Natural killer cell (primary cell): ENCODE measurements at places on chromosomes 2 and 18. TPM values are rescaled to one million over a fixed set of nuclear protein-coding genes. Genes with fewer than 3 reads are reported as not detected.

The MOGAT1 gene
- total RNA-seq: not detected

The SNORC gene
- total RNA-seq: 0.47 TPM

The REG1B gene
- total RNA-seq: not detected

The AGXT gene
- not detected for total RNA-seq

The TAF4B gene
- 1.5 TPM for total RNA-seq

- H3K36me3 ChIP-seq: no peaks in the 10 kb centered on the region
- DNase-seq: no peak
- peaks cover 10% of the 10 kb centered on the region for H3K4me1 ChIP-seq
- no peaks in the 10 kb centered on the region for H3K27me3 ChIP-seq
- H3K4me3 ChIP-seq: no peak overlapping the region
These were observed 363.1 kb downstream of the LPIN1 start for GRCh38 chr2:12109363-12110017.

- no peak for DNase-seq
- no peak overlapping the region for H3K4me3 ChIP-seq
- no peak overlapping the region for H3K27ac ChIP-seq
- no peaks in the 10 kb centered on the region for H3K4me1 ChIP-seq
- H3K27me3 ChIP-seq: no peaks in the 10 kb centered on the region
These were observed 453.3 kb upstream of the SALL3 start for GRCh38 chr18:78526275-78526674.

DNA sequence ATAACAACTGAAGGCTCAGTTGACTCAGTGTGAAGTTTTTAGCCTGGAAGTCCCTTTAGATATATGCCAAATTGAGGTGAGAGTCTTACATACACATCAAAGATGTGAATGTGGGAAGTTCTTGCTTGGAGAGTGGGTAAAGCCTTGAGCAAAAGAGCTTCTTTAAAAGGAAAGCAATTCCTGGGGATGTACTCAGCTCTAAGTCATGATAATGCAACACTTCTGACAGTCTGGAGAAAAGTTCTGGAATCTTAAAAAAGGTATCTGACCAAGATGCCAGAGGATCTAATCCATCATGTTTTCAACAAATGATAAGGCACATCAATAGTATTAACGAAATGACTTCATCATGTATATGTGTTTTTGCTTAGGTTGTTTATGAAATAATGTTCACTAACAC, 351.2 kb downstream of the CDH19 start:
- DNase-seq: no peak
- H3K4me1 ChIP-seq: no peaks in the 10 kb centered on the region
- no peak overlapping the region for H3K4me3 ChIP-seq
- no peaks in the 10 kb centered on the region for H3K27me3 ChIP-seq
- no peak overlapping the region for H3K27ac ChIP-seq

DNA sequence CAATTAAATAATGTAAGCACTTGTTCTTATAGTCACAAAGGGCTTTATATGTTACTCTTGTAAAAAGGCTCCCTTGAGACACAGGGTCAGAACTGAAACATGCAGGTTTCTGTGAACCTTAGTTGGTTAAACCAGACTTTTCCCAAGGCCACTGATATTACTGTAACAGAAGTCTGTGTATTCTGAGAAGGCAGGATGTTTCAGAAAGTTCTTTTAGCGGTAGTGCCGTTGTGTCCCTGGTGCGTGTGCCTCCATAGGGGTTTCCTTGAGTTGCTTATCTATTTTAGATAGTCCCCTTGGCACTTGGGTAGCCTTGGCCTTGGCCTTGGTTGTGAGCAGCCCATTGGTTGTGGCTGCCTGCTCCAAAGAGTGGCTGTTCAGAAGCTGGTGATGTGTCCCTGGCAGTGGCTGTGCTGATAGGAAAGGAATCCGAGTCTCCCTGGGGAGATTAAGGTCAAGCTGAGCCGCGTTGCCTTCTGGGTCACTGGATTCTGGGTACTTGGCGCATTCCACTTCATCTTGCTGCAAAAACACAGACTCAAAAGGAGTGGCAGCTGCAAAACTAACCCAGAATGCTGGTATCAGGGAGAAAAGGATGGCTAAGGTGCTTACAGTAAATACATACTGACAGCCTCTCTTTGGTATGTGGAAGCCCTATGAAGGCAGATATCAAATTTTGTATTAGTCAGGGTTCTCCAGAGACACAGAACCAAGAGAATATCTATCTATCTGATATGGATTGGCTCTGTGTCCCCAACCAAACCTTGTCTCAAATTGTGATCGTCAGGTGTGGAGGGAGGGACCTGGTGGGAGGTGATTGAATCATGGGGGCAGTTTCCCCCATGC, 69.7 kb downstream of the FHOD3 start:
- no peaks in the 10 kb centered on the region for H3K36me3 ChIP-seq
- H3K27me3 ChIP-seq: no peaks in the 10 kb centered on the region
- no peak overlapping the region for H3K4me3 ChIP-seq
- H3K27ac ChIP-seq: no peak overlapping the region

GRCh38 chr2:238528953-238529781, 102.4 kb downstream of the ASB1 start:
- H3K4me1 ChIP-seq: no peaks in the 10 kb centered on the region
- H3K4me3 ChIP-seq: no peak overlapping the region
- H3K27me3 ChIP-seq: no peaks in the 10 kb centered on the region
- no peaks in the 10 kb centered on the region for H3K36me3 ChIP-seq

DNA sequence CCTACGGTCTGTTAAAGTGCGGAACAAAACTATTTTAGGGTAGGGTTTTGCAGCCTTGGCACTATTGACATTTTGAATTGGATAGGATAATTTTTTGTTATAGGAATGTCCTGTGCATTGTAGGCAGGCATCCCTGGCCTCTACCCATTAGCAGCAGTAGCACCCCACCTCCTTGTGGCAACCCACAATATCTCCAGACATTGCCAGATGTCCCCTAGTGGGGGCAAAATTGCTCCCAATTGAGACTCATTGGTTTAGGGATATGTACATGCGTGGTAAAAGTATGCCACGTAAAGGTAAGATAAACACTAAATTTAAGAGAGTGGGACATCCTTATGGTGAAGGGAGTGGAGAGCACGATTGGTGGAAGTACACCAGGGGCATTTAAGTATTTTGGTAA, 4.6 kb downstream of the MIB1 start:
- peaks cover 10% of the 10 kb centered on the region for H3K4me1 ChIP-seq
- no peaks in the 10 kb centered on the region for H3K27me3 ChIP-seq
- DNase-seq: peak; percentile 46
- H3K4me3 ChIP-seq: no peak overlapping the region
- H3K36me3 ChIP-seq: no peaks in the 10 kb centered on the region

DNA sequence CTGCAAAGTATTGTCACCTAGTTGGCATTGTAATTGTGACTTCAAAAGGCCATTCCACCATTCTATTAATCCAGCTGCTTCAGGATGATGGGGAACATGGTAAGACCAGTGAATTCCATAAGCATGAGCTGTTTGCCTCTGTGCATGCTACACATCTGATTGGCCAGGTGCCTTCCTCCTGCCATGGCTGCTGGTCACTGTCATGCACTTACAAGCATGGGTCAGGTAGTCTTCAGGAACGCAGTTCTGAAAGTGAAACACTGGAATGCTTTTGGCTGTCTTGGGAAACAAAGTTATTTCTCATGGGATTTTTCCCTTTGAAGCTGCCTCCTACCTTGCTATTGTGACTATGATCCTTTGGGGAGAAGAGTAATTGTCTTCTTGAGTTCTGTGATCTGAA, 267.6 kb downstream of the GBX2 start:
- DNase-seq: no peak
- H3K36me3 ChIP-seq: no peaks in the 10 kb centered on the region
- no peaks in the 10 kb centered on the region for H3K4me1 ChIP-seq
- no peak overlapping the region for H3K4me3 ChIP-seq

DNA sequence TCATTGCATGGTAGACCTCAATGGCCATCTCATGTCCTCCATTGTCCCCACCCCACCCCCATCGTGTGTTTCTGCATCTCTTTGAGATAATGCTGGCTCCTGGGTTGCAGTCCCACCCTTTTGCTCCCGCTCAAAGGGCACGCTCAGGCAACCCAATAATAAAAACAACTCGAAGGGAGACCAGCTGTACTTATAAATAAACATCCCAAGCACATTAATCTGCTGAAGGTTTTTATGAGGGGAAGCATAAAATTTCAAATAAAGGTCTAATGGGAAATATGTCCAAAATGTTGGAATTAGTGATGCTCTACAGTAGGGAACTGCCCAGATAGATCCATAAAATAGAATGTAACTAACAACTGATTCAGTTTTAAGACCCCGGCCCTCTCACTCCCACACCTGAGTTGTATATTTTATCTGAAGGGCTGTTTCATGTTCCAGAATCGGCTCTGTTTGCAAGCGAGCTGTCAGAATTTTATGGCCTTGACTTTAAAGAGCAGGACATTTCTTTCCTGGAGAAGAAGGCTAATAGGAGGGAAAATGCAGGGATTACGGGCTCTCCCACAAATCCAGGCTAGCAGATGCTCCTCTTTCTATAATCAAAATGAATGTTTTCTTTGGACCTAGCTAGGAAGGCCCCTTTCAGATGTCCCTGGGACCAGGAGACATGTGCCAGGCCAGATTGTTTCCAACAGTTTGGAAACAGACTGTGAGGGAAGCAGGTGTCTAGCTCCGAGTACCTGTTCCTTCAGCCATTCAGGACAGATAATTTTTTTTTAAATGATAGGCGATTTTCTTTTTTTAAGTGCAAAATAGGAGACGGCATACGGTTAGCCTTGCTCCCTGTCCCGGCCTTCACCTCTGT, 103.7 kb downstream of the APOB start:
- no peaks in the 10 kb centered on the region for H3K27me3 ChIP-seq
- no peak for DNase-seq
- no peak overlapping the region for H3K27ac ChIP-seq

DNA sequence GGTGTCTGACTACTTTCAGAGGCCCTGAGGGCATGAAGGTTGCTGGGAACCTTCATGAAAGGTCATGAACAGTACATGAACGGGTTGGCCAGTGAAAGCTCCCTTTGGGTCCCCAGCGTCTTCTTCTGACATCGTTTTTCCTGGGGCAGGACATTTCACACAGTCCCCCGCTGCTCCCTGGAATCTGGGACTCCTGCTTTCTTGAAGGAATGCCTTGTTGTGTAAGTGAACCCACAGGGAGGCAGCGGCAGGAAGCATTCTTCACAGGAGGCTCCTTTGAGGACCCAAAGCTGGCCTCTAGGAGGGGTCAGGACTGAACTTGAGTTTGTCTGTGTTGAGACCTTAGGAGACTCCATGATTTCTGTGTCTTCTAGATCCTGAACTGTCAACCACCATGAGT, 144.3 kb downstream of the KCNE4 start:
- no peaks in the 10 kb centered on the region for H3K27me3 ChIP-seq
- H3K4me1 ChIP-seq: no peaks in the 10 kb centered on the region
- DNase-seq: no peak
- H3K36me3 ChIP-seq: no peaks in the 10 kb centered on the region
- no peak overlapping the region for H3K27ac ChIP-seq

GRCh38 chr2:38907743-38908562, 18.3 kb downstream of the ARHGEF33 start:
- no peak overlapping the region for H3K27ac ChIP-seq
- no peaks in the 10 kb centered on the region for H3K27me3 ChIP-seq
- H3K4me3 ChIP-seq: no peak overlapping the region
- H3K4me1 ChIP-seq: no peaks in the 10 kb centered on the region
- H3K36me3 ChIP-seq: no peaks in the 10 kb centered on the region
- DNase-seq: no peak

The UGT1A6 gene
- not detected for total RNA-seq

The IL36RN gene
- not detected for total RNA-seq

- no peak for DNase-seq
- H3K27me3 ChIP-seq: peaks cover 80% of the 10 kb centered on the region
- H3K27ac ChIP-seq: no peak overlapping the region
These were observed 847 bp downstream of the HOXD8 start for GRCh38 chr2:176130147-176130956.

DNA sequence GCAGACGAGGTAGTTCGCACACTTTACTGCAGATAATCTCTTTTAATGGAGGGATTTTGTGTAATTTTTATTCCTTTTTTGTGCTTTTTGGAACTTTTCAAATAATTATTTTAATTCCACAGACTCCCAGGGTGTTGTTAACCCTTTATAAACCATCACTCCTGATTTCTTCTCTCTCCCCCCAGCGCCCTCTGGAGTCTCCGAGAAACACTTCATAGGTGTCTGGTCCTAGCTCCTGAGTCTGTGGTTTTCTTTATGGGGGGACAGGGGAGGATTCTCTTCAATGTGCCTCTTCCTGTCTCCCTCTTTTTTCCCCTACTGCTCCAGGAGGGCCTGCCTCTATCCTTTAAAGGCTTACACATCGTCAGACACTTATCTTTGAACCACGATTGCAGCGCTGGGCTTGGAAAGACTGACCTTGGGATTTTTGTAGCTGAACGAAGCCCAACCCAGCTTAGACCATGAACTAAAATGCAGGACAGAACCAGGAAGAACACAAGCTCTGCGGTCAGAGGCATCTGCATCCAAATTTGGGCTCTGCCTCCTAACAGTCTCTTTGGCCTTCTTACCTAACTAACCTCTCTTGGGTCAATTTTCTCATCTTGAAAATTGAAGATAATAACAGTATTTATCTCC, 7.1 kb upstream of the PKDCC start:
- H3K4me1 ChIP-seq: no peaks in the 10 kb centered on the region
- H3K27ac ChIP-seq: no peak overlapping the region
- H3K36me3 ChIP-seq: no peaks in the 10 kb centered on the region
- no peak for DNase-seq
- H3K4me3 ChIP-seq: no peak overlapping the region
- no peaks in the 10 kb centered on the region for H3K27me3 ChIP-seq

- DNase-seq: no peak
- no peaks in the 10 kb centered on the region for H3K36me3 ChIP-seq
- H3K4me1 ChIP-seq: no peaks in the 10 kb centered on the region
- no peaks in the 10 kb centered on the region for H3K27me3 ChIP-seq
These were observed 45.1 kb upstream of the RBMS1 start for GRCh38 chr2:160538559-160539355.

The BOK gene
- 23.7 TPM for total RNA-seq

DNA sequence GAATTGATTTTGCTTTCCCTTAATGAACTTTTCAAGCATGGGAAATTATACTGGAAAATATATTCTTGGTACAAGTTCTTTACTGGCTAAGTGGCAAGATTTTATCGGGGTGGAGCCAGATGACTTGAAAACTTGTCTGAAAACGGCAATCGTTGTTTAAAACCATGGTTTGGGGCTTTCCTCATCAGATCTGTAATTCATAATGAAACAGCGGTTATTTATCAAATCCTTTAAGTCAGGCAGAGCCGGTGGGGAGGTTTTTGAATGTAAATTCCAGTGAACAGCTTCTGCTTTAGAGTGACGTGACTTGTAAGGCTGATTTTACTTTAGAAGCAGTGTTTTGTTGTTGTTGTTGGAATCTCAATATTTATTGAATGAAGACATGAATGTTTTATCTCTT, 2.6 kb downstream of the SEC11C start:
- H3K27ac ChIP-seq: no peak overlapping the region
- H3K4me1 ChIP-seq: peaks cover 11% of the 10 kb centered on the region
- no peak overlapping the region for H3K4me3 ChIP-seq
- peak; percentile 32 for DNase-seq
- H3K27me3 ChIP-seq: no peaks in the 10 kb centered on the region

GRCh38 chr2:102422910-102423309, at the start of gene IL18RAP:
IL18RAP (plus strand) TSS chr2:102423160; CDS start chr2:102423278, 118 bp downstream.
- H3K4me3 ChIP-seq: peak within 1 kb of the TSS; percentile 71
- no peaks in the 10 kb centered on the region for H3K27me3 ChIP-seq
- peaks cover 25% of the 10 kb centered on the region for H3K4me1 ChIP-seq
- DNase-seq: no peak
- H3K36me3 ChIP-seq: peaks cover 42% of the 10 kb centered on the region
